Stomach (tissue), 19 donors: ENCODE measurements at places on chromosomes 5 and 9.

DNA sequence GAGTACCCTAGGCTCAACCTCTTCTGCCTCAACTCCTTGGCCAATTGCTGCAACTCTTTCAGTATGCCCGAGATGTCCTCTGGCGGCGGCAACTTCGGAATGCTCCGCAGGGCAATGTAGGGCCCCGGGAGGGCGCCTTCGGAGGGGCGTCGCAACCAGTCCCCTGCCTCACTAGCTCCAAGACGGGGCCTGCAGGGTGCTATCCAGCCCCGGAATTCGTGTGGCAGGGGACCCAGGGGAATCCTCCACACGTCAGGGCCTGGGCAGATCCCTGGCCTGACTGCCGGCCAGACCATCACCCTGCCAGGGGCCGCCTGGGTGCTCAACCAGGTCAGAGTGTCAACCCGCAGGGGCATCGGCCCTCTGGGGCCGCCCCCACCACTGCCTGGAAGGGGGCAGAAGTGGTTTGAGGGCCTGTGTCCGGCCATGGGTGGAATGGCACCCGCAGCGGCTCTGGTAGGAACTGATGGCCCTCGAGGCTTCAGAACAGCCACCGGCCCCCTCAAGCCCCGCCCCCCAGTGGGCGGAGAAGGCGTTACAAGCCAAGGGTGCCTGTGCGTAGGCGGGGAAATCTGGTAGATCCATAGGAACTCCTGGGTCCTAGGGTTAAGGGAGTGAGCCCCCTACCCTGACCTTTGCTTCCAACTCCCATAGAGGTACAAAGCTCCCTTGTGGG is at the start of gene POU5F2:
Gene POU5F2 (minus strand): TSS at position 465 of the 676 bp plus-strand sequence. CDS start 37 bp downstream, at position 428.
- no peak for DNase-seq

DNA sequence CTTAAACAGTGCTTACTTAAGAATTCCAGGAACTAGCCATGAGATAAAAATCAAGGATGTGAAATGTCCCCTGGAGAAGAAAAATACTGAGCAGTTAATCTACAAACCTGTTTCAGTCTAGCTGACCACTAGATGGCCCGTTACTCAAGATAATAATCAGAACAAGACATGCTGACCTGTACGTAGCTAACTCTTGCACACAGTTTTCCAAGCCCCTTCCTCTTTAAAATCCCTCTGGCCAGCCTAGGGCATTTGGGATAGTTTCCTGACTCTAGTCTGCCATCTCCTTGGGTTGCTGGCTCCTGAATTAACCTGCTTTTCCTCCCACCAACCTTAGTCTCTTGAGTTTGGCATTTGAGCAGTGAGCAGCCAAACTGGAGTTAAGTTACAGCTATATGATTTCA is 59.2 kb upstream of the TRAF1 start:
- DNase-seq: no peak

DNA sequence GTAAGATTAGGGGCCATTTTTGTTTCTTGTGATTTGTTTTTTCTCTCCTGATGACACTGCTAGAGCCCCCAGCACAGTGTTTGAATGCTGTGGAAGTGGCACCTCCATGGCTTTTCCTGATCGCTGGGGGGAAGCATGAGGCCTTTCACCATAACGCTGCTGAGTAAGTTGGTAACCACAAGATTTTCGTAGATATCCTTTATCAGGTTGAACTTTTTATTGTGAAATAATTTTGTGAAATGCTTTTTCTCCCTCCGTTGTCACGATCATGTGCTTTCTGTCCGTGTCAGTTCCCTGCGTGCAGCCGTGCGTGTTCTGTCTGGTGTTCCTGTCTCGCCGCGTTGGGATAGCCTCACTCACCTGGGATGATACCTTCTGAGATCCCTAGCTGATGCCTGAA is 59.4 kb downstream of the EHMT1 start:
- DNase-seq: no peak

GRCh38 chr5:122480146-122480545 is 168.1 kb downstream of the SNCAIP start:
- DNase-seq: no peak

DNA sequence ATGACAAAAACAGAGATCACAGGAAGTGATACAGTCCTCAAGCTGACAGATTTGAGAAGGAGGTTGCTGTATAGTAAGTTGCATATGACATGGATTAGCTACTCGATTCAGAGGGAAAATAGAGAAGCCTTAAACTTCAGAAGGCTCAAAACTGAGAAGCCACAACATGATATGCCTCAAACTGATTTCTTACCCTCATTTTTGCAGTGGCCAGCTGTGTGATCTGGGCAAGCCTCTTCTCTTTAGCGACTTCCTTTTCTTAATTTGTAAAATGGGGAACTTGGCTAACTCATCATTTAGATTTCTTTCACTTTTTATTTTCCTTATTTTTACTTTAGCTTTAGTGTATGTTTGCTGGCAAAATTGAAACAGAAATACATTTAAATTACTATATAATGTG is 421.1 kb downstream of the KIF4B start:
- no peak for DNase-seq
